Stimulated activated CD4-positive, alpha-beta T cell treated with anti-CD3 and anti-CD28 coated beads, TNF-alpha, amount 100 ng/mL, for 24 hours (primary cell): ENCODE measurements at places on chromosomes 2 and 18.

DNA sequence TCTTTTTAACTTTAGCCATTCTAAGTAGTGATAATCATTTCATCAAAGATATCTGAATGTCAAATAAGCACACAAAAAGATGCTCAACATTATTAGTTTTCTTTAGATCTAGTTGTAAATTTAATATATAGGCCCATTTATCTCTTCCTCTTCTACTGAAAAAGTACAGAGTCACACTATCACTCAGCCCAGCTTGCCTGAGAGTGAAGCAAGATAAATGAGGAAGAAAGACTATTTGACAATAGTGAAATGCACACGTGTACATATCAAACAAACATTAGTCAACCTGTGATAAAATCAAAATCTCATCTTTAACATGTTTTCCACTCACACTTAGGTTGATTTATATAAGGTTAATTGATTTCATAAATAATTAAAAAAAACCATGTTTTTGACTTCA, 83.5 kb upstream of the CCDC195 start:
- DNase-seq, result no peak

- DNase-seq, result no peak
These were observed 507.6 kb downstream of the SUCLG1 start for GRCh38 chr2:83951378-83951947.

GRCh38 chr2:103010751-103011150, 248.9 kb downstream of the TMEM182 start:
- no peak for DNase-seq

DNA sequence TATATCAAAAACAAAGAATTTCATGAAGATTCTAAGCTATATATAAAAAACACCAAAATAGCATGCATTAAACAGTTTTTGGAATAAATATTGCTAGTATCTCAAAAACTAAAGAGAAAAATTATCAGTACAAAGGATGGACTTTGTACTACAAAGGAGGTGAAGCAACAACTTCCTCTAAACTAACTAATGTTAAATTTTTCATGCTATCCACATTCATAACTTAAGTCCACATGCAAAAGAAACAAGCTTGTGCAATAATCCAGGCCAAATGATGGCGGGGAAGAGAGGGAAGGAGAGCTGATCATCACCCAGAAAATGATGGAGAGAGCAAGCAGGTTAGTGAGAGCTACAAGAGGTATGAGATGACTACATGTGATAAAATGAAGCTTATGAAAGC, 70.1 kb downstream of the KIDINS220 start:
- DNase-seq, result no peak

DNA sequence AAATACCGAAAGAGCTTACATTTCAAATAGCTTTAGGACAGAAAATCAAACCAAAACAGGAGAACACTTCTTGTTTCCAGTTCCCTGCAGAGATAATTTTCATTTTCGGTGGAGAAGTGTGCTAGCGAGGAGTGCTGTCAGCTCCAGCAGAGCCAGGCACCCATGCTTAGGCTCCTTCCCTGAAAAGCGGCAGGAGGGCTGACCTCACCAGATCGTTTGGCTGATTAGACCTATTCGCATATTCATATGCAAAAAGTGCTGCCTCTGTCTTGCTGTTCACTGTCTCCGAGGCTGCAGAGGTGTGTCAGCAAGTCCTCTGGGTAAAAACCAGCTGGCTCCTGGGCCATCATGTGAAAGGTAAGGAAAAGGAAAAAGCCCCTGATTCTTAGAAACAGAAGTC, 225.8 kb upstream of the COPS8 start:
- DNase-seq, result no peak

- no peak for DNase-seq
These were observed 505.8 kb downstream of the ZEB2 start for GRCh38 chr2:144014103-144014502.

GRCh38 chr2:108074150-108074549, 87.8 kb downstream of the SLC5A7 start:
- DNase-seq, result no peak

DNA sequence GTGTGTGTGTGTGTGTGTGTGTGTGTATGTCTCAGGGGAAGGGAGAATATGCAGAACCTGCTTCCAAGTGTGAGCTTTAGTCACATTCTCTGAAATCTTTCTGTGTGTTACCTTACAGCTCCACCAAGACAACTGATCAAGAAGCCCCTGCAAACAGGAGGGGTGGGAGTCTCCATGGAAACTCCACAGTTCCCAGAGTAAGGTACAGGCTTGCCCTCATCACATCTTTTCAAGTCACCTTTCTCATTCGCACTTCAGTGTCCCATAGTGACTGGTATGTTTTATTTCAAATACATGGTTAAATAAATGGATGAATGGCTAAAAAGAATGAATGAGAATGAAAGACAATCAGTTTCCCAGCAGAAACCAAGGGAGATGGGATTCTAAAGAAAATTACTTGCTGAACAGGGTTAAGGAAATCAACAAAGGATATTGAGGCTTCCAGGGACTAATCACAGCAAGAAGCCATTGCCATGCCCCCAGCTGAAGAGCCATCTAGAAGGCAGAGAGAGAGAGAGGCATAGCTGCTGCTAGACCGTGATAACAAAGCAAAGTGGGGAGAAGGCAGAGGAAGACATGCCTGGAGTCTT, 987.2 kb upstream of the CELF4 start:
- DNase-seq, result no peak

GRCh38 chr18:74249181-74249968, 42.4 kb downstream of the CYB5A start:
- no peak for DNase-seq
